ENCODE measurements at places on chromosomes 16 and 17. TPM values are rescaled to one million over a fixed set of nuclear protein-coding genes. Genes with fewer than 3 reads are reported as not detected.

DNA sequence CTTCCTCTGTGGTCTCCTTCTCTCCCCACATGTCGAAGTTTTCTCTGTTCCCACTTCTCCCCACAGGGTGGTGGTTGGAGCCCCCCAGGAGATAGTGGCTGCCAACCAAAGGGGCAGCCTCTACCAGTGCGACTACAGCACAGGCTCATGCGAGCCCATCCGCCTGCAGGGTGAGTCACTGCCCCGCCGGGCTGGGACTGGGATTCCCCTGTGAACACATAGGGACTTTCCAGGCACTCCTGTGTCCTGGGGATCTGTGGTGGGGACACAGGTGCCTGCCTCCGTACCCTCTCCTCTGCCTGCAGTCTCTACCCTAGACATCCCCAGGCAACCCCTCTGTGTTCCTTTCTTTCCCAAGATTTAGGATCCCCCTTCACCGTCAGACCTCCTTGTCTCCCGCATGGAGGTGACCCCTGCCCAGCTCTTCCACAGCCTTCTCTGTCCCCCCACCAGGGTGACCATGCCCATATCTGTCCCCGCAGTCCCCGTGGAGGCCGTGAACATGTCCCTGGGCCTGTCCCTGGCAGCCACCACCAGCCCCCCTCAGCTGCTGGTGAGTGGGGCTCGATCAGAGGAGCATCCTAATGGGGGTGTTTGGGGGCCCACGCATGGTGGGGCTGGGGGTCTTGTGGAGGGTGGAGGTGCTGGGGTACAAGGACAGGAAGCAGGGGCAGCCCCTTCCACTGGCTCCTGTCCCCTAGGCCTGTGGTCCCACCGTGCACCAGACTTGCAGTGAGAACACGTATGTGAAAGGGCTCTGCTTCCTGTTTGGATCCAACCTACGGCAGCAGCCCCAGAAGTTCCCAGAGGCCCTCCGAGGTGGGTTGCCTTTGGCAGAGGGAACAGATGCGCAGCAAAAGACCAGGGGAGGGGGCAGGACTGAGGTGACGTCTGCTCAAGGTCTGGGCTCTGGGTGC lies 5.8 kb downstream of the ITGAM start:
- peak; percentile 78 for DNase-seq

- DNase-seq = peak; percentile 90
Measured at GRCh38 chr16:2194166-2194834, 2.1 kb downstream of the CASKIN1 start.

Gene CCL16
- total RNA-seq = not detected

Gene KCNG4
- total RNA-seq = not detected

Gene IRX5
- total RNA-seq = 1.2 TPM

Gene RPAIN
- total RNA-seq = 55.3 TPM
